Vagina (tissue), 2 donors: ENCODE measurements at places on chromosomes 16 and 17.

DNA sequence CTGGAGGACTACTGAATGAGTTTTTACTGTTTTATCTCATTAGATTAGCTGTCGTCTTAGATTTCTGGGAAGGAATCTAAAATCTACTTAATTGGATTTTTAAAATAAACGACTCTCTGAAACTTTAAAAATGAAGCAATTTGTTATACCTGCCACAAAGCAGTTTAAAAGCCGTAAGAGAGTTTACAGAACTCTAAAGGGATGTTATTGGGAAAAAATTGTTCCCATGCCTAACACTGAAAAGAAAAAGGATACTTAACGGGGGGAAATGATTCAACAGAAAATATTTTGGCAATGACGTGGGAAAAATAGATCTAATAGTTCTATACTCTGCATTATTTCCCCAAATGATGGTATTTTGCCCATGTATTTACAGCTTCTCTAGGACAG is 27.0 kb downstream of the ARHGAP17 start:
- DNase-seq, result no peak

DNA sequence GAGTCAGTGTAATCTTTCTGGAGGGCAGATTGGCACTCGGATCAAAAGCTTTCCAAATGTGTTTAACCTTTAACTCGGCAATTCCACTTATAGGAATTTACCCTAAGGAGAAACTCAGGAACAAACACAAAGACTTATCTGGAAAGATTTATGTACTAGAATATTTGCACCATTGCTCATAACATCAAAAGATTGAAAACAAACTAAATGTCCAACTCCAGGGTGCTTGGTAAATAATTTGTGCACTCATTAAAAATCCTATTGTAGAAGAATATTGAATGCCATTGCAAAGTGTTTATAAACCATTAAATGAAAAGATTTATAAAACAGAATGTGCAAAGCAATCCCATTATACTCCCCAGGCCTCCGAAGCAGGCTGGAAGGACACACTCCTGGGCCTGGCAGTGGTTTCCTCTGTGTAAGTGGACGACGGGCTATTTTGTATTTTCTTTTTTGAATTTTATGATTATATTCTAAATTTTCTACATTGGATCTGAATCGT is 18.7 kb upstream of the RBFOX3 start:
- DNase-seq, result no peak

GRCh38 chr17:15944759-15945526 is at the start of gene ADORA2B:
ADORA2B (plus strand) TSS chr17:15945130; CDS start chr17:15945249, 119 bp downstream.
- DNase-seq, result no peak

GRCh38 chr16:87539113-87539512 is 46.3 kb upstream of the ZCCHC14 start:
- no peak for DNase-seq

GRCh38 chr16:85800321-85800669 is 800 bp downstream of the COX4I1 start:
- DNase-seq, result no peak

GRCh38 chr17:78173097-78173715 is 4.8 kb downstream of the SYNGR2 start:
- no peak for DNase-seq

GRCh38 chr16:58628845-58629732 is 537 bp downstream of the CNOT1 start:
- DNase-seq, result peak; percentile 93

GRCh38 chr16:70800311-70800710 is 647 bp downstream of the VAC14 start:
- no peak for DNase-seq

- no peak for DNase-seq
Measured at GRCh38 chr17:52157603-52158449, 688 bp downstream of the CA10 start.

DNA sequence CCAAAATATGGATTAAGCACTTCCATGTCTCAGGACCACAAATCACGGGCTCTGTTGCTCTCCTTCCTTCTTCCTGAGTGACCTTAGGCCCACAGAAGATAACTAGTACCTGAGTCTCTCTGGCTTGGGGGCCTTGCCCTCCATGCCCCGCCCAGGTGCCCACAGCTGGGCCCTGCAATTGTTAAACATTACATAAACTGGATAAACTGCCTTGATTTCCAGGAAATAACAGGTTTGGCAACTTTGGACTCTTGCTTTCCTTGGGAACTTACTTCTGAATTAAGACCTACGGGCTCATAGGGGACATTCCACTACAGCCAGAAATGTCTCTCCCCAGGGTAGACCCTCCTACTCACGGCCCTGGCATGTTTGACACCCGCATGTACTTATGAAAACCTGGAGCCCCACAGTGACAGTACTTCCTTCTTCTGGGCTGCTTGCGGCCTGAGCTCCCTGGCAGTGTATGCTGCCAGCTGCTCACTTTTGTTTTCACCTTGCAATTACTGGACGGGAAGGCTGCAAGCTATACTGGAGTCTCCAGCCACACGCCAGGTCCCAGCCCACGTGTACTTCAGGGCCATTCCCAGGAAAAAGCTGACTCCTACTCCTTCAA is 2.3 kb upstream of the UBALD2 start:
- DNase-seq, result no peak

DNA sequence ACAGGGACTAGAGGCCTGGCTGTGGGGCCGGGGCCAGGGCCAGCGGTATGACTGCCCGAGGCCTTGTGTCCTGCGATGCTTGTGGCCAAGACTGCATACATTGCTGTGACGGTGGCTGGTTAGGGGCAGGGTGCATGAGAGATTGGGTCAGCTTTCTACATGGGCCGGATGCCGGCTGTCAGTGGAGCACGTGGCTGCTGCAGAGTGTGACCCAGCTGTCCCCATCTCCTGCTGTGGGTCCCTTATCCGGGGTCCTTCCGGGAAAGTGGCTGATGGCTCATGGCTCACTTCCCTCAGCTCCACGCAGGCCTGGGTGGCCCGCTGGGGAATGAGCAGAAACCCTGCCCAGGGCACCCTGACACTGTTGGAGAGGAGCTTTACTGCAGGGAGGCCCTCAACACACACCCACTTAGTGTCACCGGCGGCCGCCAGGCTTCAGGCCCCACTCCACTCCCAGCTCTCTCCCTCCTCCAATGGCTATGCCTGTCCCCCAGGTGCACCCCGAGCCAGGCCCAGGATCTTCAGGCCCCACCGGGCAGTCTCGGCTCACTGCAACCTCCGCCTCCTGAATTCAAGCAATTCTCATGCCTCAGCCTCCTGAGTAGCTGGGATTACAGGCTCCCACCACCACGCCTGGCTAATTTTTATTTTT is 808 bp upstream of the RGS11 start:
- DNase-seq, result no peak

- DNase-seq, result no peak
Measured at GRCh38 chr17:2602597-2603017, 9.2 kb downstream of the PAFAH1B1 start.

GRCh38 chr17:66835476-66835875 is 559 bp downstream of the CACNG5 start:
- no peak for DNase-seq

GRCh38 chr17:27091043-27091497 is 202.8 kb upstream of the WSB1 start:
- no peak for DNase-seq

DNA sequence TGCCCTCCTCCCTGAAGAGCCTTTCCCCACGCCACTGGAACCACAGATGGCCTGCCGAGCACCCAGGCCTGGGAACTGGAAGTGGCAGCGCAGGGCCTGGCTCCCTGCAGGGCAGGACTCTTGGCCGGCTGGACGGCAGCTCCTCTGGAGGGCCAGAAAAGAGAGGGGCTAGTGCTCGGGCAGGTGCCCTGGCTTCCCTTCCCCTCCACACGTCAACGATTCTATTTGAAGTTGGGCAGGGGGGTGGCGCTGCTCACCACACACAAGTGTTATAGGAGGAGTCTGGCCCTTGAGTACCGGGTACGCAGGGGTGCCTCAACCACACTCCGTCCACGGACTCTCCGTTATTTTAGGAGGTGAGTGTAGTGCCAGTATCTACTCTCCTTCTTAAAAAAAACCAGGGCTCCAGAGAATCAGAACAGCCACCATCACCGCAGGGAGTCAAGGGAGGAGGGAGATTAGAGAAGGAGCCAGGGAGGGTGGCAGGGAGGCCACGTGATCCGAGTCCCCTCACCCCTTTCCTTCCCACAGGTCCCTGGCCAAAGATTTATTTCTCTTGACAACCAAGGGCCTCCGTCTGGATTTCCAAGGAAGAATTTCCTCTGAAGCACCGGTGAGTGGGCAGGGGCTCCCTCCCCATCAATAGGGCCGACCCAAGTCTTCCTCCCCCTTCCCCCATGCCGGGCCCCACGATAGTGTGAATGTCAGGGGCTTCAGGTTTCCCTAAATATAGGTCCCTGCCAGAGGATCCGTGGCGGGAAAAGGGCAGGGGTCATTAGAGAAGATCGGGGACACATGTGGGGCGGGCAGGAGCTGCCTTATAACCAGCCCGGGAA is 1.4 kb upstream of the ALDOA start:
- DNase-seq, result no peak

DNA sequence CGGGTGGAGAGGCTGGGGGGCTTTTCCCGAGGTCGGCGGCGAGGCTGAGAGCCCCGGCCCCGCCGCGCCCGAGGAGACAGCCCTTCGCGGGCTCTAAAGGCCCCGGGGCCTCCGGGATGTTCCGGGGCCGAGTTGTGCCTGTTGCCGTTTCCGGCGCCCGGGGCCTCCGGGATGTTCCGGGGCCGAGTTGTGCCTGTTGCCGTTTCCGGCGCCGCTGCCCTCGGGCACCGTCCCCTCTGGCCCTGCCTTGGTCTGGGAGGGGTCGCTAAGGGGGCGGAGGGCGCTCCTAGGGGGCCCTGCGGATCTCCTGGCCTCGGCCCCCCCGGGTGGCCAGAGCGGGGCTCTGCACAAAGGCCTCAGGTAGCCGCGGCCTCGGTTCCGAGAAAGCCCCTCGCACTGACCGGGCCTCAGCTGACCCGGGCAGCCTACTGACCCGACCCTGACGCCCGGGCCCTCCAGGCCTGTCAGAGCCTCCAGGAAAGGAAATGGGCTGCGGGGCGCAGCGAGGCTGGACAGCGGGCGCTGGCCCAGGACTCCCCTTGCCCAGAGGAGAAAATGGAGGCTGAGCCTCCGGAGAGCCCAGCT is 24.2 kb downstream of the ACTG1 start:
- no peak for DNase-seq

DNA sequence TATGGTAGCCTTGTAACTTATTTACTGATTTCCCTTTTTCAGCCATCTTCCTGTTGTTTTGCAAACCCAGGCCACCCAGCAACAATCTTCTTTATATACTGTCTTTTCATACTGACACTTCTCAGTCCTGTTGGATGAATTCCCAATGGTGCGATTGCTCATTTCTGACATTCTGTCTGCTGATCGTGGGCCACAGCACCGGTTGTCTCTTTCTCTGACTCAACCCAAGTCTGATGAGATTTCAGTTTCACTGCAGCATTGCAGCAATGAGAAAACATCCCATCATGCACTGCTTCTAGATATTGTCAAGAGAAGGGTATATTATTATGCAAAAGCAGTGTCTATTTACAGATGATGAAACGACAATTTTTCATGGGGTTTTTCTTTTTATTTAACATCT is 349.2 kb upstream of the HSBP1 start:
- no peak for DNase-seq

DNA sequence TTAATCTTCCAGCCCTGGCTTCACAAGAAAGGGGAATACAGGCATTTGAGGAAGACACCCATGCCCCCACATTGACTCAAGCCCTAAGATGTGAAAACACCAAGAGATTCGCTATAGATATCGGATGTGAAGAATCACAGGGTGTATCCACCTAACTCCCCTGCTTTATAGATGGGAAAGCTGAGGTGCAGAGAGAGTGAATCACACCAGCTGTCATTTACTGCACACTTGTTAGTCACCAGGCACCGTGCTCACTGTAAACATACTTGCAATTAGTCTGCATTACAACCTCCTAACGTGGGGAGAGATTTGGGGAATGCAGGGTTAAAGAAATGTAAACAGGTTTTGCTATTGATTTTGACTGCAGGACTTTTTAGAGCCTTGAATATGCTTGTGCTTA is 325.5 kb downstream of the C16orf95 start:
- no peak for DNase-seq

DNA sequence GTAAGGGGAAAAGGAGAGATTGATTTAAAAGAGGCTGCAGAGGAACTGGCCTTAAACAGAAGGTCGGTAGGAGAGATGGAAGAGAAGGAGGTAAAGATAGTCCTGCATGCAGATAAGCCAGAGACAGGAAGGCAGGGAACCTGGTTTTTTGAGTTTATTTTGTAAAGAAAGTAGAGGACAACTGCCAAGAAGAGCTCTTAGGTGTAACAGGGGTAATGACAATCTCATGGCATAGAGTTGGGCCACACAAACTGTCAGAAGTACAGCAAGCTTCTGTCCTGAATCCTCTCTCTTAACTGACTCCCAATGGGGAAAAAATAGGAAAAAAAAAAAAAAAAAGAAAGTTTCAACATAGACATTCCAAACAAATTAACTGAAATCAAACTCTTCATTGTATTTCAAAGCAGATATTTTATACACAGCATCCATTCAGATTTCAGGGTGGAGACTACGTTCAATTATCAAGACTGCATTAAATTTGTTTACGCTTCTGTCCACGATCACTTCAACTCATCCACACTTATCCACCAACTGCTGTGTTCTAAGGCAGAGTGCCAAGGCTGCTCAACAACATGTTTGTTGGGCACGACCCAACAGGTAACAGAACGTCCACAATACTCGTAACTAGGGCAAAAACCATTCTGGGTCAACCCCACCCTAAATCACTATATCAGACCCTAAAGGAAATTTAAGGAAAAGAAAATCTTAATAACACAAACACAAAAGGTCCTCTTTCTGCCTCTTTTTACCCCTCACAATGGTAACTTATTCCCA is 34.9 kb downstream of the USP31 start:
- no peak for DNase-seq

GRCh38 chr17:19568016-19568350 is 34.3 kb downstream of the SLC47A1 start:
- no peak for DNase-seq

DNA sequence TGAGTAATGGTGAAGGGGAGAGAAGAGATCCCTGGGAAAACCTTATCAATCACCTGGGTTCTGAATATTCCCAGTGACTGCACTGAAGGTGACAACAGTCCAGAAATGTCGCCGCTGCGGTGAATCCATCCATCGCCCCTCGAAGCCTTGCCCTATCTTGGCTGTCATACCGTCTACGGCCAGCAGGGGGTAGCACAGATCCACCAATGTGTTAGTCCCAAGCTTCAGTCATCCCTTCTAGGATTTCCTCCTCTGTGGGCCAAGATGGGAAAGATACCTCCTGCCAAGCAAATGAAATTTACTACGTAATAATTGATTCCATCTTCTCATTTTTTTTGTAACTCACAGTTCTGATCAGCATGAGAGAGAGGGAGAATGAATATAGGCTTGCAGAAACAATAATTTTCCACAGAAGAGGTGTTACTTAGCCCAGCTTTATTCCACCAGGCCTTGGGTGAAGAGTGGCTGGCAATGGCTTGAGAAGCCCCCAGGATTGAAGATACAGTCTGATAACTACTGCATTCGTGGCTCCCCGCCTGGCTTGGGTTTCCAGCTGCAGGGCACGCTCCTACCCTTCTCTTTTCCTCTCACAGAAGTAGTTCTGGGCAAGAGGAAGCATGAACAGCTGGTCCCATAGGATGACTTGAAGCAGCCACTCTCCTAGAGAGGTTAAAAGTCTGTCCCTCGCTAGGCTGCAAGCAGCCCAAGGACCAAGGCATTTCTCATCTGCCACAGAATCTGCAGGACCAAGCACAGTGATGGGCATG is 2.6 kb upstream of the FMNL1 start:
- DNase-seq, result no peak
